Upper lobe of left lung (tissue), 6 donors: ENCODE measurements at places on chromosomes 5 and 9. TPM values are rescaled to one million over a fixed set of nuclear protein-coding genes. Genes with fewer than 3 reads are reported as not detected.

Gene MED22
- 29.3 TPM for total RNA-seq

DNA sequence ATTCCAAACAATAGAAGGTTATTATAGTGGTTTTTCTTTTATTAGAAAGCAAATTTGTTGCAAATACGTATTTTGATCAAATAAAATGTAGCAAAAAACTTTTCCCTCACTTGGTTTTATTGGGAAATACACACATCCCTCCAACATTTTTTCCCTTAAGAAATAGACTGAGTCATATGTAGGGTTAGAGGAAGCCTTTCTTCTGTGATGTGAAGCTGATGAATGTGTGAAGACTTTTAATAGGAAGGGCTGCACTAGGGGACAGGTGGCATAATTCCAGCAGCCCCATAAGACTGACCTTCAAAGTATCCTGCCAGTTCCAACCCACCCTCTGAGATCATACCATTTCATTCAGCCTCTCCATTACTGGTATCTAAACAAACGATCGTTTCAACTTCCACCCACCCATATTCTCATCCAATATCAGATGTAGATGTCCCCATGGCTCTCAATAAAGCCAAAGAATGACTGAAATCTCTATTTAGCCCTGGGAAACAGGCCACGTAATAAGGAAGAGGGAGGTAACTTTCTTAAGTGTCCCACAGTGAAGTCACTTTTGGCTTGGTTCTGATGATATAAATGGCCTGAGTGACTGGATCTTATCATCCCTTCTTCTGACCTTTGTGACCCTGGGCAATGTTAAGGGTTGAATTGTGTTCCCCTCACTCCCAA, 64.7 kb upstream of the LPAR1 start:
- no peak for DNase-seq
- H3K4me3 ChIP-seq, result no peak overlapping the region
- no peak overlapping the region for H3K27ac ChIP-seq
- no peaks in the 10 kb centered on the region for H3K27me3 ChIP-seq
- H3K4me1 ChIP-seq, result no peaks in the 10 kb centered on the region

GRCh38 chr9:97982683-97983588, at the start of gene ANP32B:
Gene ANP32B (plus strand): TSS chr9:97983341. CDS start chr9:97983556, 215 bp downstream.
- peaks cover 22% of the 10 kb centered on the region for H3K4me1 ChIP-seq
- H3K36me3 ChIP-seq, result no peaks in the 10 kb centered on the region
- no peaks in the 10 kb centered on the region for H3K27me3 ChIP-seq
- peak within 1 kb of the TSS; percentile 92 for H3K4me3 ChIP-seq
- peak; percentile 94 for DNase-seq
- H3K27ac ChIP-seq, result peak within 1 kb of the TSS; percentile 94

- peaks cover 20% of the 10 kb centered on the region for H3K4me1 ChIP-seq
- no peak for DNase-seq
- no peak overlapping the region for H3K27ac ChIP-seq
- H3K4me3 ChIP-seq, result no peak overlapping the region
- H3K36me3 ChIP-seq, result no peaks in the 10 kb centered on the region
Measured at GRCh38 chr9:72394066-72394465, 29.1 kb upstream of the ZFAND5 start.

DNA sequence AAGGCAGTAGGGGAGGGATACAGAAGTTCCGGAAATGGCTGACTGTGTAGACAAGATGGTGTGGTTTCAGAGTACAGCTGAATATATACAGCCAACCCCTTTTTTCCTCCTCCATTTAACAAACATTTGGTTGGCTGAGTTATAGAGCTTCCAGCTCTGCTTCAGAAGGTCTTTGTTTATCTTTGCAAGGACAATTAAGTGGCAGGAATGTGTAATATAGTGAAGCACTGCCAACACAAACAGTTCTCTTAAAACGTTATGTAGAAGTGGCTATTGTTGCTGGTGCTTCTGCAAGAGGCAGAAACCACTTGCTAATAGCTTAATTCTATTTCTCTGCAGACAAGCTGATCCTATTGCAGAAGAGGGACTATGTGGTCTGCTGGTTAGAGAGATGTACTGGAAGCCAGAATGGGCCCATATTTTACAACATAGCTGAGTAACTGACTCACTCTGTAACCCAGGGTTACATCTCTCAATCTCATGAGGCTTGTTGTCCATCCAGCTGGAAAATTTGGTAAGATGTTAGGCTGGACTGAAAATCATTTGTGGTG, 62.7 kb upstream of the OSMR start:
- H3K4me1 ChIP-seq, result peaks cover 40% of the 10 kb centered on the region
- no peak for DNase-seq

Gene SLC25A48
- not detected for total RNA-seq

DNA sequence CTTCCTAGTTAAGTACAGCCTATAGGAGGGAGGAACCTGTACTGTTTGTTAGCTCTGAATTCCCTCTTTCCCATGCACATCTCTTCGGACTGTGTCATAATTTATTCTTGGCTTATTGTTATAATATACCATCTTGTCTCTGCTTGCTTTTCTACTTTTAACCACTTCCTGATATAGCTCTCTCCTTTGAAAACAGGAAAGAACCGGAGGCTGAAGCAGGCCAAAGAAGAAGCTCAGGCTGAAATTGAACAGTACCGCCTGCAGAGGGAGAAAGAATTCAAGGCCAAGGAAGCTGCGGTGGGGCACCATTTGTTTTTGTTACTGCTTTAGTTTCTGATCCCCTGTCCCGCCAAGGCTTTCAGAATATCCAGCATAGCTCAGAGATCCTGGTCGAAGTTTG, 4.8 kb downstream of the ATP6V1G1 start:
- H3K27me3 ChIP-seq, result no peaks in the 10 kb centered on the region
- peak; percentile 28 for DNase-seq
- peaks cover 12% of the 10 kb centered on the region for H3K36me3 ChIP-seq
- H3K27ac ChIP-seq, result peak overlapping the region; percentile 48

DNA sequence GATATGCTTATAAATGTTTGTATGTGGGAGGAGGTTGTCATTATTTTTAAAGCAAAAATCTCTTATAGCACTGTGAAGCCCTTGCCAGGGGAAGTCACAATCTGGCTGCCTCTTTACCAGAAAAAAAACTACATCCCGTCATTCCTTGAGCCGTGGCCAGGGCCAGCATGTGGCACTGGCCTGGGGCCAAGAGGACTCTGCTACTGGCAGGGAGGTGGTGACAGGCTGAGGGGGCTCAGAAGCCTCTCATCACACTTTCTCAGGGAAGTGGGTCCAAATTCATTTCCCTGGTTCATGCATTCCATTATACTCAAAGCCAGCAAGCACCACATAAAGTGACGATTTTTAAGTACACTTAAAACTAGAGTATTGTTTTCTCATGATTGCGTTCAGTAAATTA, 457.3 kb downstream of the ZNF608 start:
- H3K36me3 ChIP-seq, result no peaks in the 10 kb centered on the region
- H3K27me3 ChIP-seq, result no peaks in the 10 kb centered on the region
- H3K4me1 ChIP-seq, result peaks cover 9% of the 10 kb centered on the region
- DNase-seq, result peak; percentile 70
- no peak overlapping the region for H3K4me3 ChIP-seq

GRCh38 chr9:27756418-27756817, 183.1 kb upstream of the C9orf72 start:
- H3K4me1 ChIP-seq, result no peaks in the 10 kb centered on the region
- no peaks in the 10 kb centered on the region for H3K36me3 ChIP-seq
- no peaks in the 10 kb centered on the region for H3K27me3 ChIP-seq
- H3K27ac ChIP-seq, result no peak overlapping the region

- H3K27ac ChIP-seq, result no peak overlapping the region
- no peaks in the 10 kb centered on the region for H3K27me3 ChIP-seq
- no peak overlapping the region for H3K4me3 ChIP-seq
- H3K36me3 ChIP-seq, result no peaks in the 10 kb centered on the region
- no peak for DNase-seq
- H3K4me1 ChIP-seq, result no peaks in the 10 kb centered on the region
Measured at GRCh38 chr5:180414176-180414575, 61.0 kb upstream of the GFPT2 start.

DNA sequence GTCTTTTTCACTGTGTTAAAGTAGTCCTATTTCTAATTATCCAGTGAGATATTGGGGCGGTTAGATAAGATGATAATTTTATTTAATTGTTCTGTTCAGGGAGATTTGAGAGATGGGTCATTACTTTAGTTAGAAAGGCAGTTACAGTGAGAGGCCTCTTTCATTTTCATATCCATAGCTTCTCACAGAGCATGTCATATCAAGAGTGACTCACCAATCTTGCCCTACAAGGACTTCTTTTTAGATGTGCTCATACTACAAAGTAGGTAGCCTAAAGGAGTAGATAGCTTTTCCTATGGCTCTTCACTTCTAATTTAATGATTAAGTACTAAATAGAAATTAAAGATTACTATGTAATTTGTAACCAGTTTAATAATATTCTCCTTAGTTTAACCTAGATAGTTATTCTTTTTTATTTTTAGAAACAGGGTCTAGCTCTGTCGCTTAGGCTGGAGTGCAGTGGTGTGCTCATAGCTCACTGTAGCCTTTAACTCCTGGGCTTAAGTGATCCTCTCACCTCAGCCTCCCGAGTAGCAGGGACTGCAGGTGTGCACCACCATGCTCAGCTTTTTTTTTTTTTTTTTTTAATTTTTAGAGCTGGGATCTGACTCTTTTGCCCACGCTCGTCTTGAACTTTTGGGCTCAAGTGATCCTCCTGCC, 71.0 kb downstream of the FER start:
- H3K27ac ChIP-seq, result no peak overlapping the region
- no peaks in the 10 kb centered on the region for H3K4me1 ChIP-seq

DNA sequence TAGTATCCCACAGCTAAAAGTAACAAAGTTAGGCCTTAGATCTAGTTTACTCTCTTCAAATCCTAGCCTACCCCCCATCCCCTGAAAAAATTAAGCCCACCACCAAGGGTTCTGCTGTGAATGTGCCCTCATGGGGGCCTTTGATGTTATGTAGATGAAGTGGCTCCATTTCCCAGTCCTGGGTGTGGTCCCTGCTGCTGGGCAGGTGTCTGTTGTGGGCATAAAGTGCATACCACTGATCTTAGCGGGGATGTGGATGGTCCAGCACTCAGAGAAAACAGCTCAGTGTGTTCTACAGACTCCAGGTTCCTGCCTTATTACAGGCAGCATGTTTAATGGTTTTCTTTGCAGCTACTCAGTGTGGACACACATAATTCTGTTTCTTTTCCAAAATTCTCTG, 1.9 kb downstream of the PCBD2 start:
- H3K4me3 ChIP-seq, result no peak overlapping the region
- H3K4me1 ChIP-seq, result peaks cover 5% of the 10 kb centered on the region
- H3K27me3 ChIP-seq, result no peaks in the 10 kb centered on the region
- DNase-seq, result no peak
- H3K27ac ChIP-seq, result no peak overlapping the region

Gene ANKDD1B
- total RNA-seq, result 0.67 TPM

Gene SLC25A2
- 0.43 TPM for total RNA-seq

DNA sequence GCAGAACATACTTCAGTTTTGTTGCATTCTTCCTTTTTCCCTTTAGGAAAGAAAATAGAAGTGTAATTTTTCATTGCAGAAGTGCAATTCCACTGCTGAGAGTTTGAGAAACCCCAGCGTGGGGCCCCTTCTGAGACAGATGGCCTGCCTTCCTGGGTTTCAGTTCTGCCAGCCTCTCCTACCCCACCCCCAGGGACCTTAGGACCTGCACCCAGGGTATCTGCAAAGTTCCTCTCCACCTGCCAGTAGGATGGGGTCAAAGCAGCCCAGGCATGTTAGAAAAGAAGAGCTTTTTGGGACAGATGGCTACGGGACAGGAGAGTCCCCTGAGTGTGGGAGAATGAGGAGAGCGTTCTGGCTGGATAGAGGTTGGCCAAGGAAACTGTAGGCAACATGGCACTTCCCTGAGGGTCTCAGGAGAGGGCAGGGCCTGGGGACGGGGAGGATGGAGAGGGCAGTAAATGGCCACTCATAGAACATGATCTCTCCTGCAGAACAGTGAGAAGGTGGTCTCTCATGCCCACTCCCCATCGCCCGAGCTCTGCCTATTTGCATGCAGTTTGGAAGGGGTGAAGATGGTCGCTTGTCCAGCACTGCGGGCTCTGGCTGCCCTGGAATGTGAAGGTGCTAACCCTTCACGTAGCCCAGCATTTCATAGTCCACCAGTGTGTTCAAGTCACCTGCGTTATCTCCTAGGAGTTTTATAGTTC, at the start of gene TIFAB:
Gene TIFAB (minus strand): TSS at position 31 of the 710 bp plus-strand sequence. CDS start 2,412 bp downstream, outside the sequence.
- no peaks in the 10 kb centered on the region for H3K4me1 ChIP-seq
- no peak for DNase-seq
- H3K27me3 ChIP-seq, result no peaks in the 10 kb centered on the region
- H3K36me3 ChIP-seq, result no peaks in the 10 kb centered on the region
- no peak within 1 kb of the TSS for H3K4me3 ChIP-seq

- H3K4me1 ChIP-seq, result no peaks in the 10 kb centered on the region
- no peak overlapping the region for H3K4me3 ChIP-seq
- no peak overlapping the region for H3K27ac ChIP-seq
- no peaks in the 10 kb centered on the region for H3K36me3 ChIP-seq
- no peaks in the 10 kb centered on the region for H3K27me3 ChIP-seq
Measured at GRCh38 chr5:9401786-9402472, 143.9 kb downstream of the SEMA5A start.

DNA sequence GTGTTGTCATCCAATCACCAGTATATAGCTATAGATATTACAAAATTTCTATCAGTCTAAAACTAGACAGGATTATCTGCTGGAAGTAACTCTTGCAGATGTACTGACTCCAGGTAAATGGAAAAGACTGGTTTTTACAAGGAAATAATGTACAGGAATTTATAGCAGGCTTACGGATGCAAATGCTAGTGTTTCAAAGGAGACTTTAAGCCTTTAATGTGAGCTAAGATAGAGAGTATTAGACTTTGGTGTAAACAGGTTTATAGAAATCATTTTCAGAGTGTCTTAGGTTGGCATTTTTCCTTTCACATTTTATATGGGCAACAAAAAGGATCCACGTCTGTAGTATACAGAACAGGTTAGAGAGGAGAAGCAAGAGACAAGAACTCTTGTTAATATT, 16.1 kb downstream of the ZNF608 start:
- H3K27me3 ChIP-seq, result no peaks in the 10 kb centered on the region
- no peak for DNase-seq
- H3K27ac ChIP-seq, result no peak overlapping the region
- no peaks in the 10 kb centered on the region for H3K36me3 ChIP-seq
- peaks cover 47% of the 10 kb centered on the region for H3K4me1 ChIP-seq
- H3K4me3 ChIP-seq, result no peak overlapping the region

DNA sequence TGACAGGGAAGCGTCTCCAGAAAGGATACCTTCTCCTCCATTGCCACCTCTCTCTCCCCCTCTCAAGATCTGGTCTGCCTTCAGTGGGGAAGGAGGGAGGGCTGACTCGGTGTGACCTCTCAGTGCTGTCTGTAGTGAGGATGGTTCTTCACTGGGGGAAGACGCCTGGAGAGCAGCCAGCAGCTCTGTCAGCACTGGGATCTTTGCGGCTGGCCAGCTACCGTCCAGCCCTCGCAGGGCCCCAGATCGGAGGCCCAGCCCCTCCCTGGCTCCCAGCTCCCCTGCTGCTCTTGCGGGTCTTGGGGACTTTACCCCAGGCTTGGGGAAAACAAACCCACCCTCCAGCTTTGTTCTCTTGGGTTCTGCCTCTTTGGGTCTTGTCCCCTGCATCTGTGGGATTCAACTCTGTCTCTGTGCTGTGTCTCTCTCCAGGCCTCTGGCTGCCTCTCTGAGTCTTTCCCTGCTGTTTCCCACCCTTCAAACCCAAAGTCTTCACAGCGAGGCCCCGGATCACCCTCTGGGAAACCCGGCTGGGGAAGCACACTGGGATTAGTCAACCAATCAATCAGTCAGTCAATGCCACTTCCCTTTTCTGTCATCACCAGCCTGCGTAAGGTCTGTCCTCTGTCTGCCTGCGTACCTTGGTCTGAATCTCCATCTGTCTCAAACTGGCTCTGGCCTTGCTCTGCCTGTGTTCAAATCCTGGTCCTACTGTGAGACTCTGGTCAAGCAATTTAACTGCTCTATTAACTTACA, 23.0 kb downstream of the FGF18 start:
- no peaks in the 10 kb centered on the region for H3K36me3 ChIP-seq
- no peak for DNase-seq

- DNase-seq, result no peak
- H3K4me1 ChIP-seq, result no peaks in the 10 kb centered on the region
- no peak overlapping the region for H3K4me3 ChIP-seq
- H3K27me3 ChIP-seq, result no peaks in the 10 kb centered on the region
- H3K36me3 ChIP-seq, result no peaks in the 10 kb centered on the region
Measured at GRCh38 chr5:68751661-68752060, 342.2 kb upstream of the SLC30A5 start.
